ENCODE measurements at places on chromosomes 16 and 17.

DNA sequence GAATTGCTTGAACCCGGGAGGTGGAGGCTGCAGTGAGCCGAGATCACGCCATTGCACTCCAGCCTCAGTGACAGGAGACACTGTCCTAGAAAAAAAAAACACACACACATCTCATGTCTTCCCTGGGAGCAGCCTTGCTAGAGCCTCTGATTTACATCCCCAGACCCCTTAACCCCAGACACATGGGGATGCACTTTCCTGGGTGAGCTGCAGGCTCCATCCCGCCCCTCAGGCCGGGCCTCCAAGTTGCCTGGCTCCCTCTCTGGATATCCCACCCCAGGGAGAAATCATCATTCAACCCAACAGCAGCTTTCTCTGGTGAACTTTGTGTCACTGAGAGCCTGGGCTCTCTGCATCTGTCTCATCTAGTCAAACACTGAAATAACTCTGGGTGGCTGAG is 21.5 kb downstream of the SRL start:
- DNase-seq, result no peak

GRCh38 chr17:42276359-42276608 is at the start of gene STAT5B:
TSS of gene STAT5B (minus strand) at chr17:42276391. CDS start at chr17:42232127, 44,264 bp downstream.
- DNase-seq, result peak; percentile 88

DNA sequence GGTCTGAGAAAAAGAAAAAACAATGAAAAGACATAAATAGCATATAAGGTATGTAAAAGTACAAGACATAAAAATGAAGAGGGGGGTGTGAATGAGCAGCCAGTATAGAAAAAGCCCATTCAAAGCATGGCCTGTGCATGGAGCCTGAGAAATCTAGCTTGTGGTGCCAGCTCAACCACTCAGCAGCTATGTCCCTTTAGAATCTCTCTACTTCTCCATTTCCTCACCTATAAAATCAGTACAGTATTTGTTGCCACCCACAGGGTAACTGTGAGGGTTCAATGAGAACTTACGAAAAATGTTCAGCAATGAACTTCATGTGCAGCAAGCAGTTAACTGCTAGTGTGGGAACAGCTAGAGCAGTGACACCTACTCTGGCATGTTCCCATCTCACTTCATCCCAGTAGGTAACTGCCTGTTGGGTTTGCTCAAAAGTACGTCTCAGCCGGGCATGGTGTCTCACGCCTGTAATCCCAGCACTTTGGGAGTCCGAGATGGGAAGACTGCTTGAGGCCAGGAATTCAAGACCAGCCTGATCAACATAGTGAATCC is 15.3 kb downstream of the CYTH1 start:
- peak; percentile 46 for DNase-seq

DNA sequence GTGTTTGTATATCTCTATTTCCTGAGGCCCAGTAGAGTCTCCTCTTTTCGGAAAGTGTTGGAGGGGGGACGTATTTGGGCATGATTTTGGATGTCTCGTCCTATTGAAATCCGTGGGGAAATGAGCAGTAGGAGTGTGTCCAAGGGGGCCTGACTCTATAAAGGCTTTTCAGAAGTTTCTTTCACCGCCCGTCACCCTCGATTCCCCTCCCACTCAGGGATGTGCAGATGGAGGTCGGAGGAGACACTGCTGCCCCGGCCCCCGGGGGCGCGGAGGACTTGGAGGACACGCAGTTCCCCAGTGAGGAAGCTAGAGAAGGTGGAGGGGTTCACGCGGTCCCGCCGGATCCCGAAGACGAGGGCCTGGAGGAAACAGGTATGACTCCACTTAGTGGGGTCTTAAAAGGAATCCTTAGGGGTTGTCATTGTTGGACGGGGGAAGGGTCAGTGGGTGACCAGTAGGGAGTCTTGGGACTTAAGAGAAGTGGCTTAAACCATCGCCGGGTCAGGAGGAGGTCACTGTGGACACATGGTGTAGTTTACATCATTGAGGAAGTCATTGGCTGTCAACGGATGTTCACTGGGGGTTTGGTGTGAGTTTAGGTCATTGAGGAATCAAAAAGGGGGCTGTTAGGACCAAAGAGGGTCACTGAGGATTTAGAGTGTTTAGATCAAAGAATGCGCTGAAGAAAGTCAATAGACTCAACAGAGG is 424 bp downstream of the MON1B start:
- no peak for DNase-seq

- no peak for DNase-seq
Measured at GRCh38 chr16:450385-450784, 24.9 kb downstream of the RAB11FIP3 start.

- no peak for DNase-seq
Measured at GRCh38 chr17:65261682-65262636, 124.8 kb downstream of the RGS9 start.

DNA sequence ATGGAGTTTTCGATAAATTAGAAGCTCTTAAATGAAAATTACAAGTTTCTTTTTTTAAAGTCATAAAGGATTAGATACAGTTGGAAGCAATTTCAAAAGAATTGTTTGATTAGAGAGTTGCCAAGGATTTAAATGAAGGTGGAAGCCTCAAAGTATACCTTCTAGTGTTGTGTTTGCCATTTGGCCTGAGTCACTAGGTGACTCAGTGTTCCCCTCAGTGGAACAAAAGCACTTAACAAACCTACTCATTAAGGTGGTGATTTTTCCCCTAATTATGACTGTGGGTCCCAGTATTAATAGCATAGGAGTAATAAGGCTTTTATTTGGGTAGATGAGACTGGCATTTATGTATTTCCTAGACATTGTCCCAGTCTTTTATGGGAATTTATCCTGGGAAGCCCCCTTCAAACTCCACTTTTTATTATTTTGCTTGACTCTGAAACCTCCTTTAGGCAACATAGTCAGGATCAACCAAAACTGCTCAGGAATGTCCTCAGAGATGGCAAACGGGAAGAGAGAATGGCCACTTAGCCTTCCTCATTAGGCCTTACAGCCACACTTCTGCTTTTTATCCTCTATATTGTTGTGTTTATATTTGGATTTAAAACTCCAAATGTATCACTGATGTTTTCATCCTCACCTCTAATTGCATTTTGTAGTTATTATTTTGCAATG is 161.0 kb downstream of the FTO start:
- no peak for DNase-seq

- no peak for DNase-seq
Measured at GRCh38 chr17:62761884-62762283, 46.2 kb downstream of the MARCHF10 start.

DNA sequence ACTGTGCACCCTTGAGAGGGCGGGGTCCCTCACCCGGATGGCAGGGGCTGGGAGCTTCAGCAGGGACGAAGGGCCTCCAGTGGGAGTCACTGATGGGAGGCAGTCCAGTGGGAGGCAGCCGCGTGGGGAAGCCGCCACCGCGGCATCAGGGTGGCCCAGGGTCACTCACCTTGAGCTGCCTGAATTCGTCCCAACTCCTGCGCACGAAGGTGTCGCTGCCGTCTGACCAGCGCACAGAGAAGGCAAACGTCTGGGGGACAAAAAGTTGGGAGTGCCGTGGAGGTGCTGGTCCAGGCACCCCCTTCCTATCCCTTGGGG is 540 bp downstream of the NOXO1 start:
- DNase-seq, result no peak

GRCh38 chr16:53913099-53913870 is 209.3 kb downstream of the FTO start:
- DNase-seq, result no peak

Data from B cell (primary cell).